ENCODE measurements at places on chromosomes 3 and 15. TPM values are rescaled to one million over a fixed set of nuclear protein-coding genes. Genes with fewer than 3 reads are reported as not detected.

DNA sequence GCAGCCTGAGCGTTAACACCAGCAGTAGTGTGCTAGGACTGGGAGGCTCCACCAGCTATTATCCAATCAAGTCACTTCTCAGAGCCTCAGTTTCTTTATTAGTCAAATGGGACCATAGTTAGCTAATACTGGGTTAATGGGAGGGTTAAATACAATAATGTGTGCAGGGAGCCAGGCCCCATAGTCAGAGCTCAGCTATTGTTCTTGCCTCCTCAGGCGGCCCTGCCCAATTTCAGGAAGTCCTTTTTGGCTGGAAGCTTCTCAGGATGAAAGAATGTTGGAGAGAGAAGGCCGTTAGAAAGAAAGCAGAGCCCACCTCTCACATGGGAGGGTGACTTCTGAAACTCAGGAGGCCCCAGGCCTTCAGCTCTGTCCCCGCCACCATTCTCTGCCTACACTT, 39.5 kb upstream of the SMAD6 start:
- no peak for DNase-seq

DNA sequence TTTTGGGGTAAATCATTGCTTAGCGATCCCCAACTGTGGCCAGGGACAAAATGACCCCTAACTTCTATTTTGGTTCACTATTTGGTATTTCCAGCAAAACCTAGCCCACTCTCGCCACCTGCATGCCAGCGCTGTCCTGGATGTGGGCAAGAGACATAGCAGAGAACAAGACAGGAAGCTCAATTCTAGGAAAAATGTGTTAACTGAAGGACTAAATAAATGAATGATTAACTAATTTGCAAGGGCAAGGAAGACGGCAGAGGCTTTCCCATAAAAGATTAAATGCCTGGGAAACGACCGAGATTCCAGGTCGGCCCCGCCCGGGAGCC, 408 bp downstream of the NICN1 start:
- no peak for DNase-seq

DNA sequence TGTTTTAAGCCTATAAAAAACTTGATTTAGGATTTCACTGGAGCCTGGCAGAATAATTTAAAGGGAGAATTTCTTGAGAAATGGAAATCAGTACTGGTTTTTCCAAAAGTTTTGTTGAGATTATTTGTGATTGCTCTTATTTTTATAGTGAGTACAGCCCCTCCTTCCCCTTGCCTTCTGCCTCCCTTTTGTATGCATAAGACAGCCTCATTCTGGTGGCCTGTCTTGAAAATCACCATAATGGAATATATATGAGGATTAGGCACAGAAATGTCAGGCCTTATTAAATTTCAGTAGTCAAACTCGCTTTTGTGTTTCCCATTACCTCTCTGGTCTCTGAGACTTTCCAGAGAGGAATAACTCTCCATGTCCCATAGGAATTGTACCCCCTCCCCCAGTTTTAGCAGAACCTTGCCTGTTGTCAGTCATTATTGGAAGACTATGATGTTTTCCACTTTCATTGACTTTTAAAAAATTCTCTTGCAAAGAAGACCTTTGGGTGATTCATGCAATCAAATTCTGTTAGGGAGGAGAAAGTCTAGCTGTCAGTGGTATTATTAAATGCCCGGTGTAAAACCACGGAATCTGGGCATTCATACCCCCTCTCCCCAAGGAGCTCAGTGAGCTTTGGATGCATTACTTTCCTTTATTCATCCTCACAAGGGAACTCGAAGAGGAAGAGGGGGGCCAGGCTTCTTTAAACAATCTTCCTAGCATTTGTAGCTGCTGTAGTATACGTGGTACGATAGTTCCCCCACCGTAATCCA, 171.6 kb upstream of the TSC22D2 start:
- no peak for DNase-seq

DNA sequence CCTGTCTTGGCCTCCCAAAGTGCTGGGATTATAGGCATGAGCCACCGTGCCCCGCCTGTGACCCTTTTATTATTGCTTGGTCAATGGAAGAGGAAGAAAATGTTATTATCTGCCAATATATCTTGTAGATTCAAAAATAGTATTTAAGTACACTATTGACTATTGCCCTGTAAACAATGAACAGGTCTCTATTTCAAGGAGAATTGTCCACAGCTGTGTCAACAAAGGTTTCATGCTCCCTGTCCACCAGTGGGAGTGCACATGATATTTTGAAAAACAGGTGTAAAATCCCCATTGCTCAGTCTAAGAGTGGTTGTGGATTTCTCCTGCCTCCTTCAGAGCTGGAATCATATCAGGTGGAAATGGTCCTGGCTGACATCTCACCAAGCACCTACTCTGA, 36.5 kb upstream of the IGF1R start:
- DNase-seq: no peak

- no peak for DNase-seq
These were observed 101.0 kb downstream of the OSBPL10 start for GRCh38 chr3:31880020-31880419.

- DNase-seq: peak; percentile 18
These were observed 427.0 kb upstream of the RBMS3 start for GRCh38 chr3:28853830-28854229.

DNA sequence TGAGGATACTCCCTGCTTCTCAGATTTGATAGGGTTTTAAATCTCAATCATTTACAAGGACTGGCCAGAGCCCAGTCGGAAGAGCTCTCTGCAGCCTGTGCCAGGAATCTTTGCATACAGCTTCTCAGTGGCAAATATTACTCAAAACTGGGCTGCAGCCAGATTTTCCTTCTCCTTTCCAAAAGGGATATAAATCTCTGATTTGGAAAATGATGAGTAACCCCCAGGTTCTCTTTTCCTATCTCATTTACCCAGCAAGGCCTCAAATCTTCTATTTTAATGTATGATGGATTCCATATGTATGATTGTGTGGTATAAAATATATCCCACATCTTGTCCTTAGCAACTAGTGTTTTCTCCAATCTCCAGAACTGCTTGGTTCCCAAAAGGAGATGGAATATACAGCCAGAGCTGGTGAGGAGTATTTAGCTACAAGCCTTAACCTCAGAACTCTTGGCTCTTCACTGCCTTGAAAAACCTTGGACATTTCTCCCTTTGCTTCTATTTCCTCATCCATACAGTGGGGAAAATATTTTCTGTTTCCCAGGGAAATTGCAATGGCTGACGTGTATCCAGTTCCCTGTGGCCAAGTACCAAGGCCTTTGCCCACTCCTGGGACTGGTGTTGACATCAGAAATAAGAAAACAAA, 114.4 kb downstream of the ATG7 start:
- DNase-seq: peak; percentile 94

DNA sequence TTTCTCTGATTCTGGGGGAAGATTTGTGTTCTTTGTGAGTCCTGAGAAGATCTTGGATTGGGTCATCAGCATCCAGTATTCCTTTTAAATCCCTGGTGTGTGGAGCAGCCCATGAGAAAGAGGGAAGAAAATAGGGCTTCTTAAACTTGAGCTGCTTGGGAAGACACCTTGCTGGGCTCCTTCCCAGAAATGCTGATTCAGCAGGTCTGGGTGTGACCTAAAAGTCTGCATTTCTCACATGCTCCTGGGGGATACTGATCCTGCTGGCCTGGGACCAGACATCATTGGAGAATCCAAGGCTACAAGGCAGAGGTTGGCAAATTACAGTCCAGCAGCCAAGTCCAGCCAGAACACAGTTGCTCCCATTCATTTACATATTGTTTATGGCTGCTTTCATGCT, 54.1 kb upstream of the CMTM7 start:
- no peak for DNase-seq

GRCh38 chr3:180180795-180181194, 144.1 kb upstream of the PEX5L start:
- DNase-seq: no peak

DNA sequence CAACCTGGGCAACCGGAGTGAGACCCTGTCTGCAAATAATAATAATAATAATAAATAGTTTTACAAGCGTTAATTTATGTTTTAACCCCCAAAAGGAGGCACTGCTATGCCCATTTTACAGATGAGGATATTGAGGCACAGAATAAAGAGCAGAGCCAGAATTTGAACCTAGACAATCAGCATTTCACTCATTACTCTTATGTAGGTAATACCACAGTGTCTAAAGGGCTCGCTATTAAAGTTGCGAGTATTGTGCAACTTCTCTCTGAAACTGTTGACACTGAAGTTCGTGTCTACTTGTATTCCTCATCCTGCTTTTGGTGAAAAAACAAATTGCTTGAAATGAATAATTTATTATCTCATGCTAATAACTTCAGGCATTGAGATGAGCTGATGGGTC, 2.8 kb downstream of the C2CD4A start:
- DNase-seq: no peak

DNA sequence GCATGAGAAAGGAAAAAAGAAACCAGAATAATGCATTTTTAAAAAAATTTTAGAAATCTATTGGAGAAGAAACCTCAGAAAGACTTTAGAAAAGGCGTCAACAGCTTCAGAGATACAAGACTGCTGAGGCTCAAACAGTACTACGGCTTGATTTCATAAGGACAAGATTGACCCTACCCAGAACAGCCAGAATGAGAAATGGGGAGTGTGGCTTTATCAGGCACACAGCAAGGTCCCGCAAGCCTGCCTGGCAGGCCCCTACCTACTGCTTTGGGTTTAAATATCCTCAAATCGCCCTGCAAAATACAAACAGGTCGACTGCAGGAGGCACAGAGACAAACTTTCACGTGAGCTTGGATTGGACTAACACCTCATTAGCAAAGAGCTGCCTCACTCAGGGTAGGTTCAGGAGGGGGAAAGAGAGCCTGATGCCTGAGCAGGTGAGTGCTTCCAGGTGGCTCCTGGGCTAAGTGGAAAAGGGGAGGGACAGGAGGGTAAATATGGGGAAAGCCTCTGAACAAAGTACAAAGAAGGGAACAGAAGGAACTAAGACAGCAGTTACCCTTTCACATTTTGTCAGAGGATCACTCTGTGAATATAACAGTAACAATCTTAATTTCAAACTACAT, 87.5 kb downstream of the RORA start:
- no peak for DNase-seq

DNA sequence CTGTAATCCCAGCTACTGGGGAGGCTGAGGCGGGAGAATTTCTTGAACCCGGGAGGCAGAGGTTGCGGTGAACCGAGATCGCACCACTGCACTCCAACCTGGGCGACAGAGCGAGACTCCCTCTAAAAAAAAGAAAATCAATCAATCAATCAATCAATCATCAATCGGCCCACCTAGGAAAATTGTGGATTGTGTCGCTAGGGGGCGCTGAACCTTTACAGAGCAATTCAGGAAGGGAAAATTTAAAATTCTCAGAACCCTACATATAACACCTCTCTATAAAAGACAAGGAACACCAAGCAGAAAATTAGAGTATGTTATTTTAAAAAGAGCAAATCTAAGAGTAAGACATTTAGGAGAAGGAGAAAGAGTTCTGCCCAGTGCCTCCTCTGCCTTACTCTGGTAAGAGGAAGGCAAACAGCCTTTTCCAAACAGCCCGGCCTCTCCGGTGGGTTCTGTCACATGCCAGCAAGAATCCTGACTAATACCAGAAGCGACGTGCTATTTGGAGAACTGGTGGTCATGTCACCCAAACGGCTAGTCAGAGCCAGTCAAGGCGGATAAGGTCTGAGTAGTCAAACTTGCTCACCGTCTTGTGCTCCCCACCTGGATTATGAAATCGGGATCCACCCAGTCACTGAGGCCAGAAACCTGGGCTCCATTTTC, 22.3 kb upstream of the SMCO1 start:
- DNase-seq: no peak

DNA sequence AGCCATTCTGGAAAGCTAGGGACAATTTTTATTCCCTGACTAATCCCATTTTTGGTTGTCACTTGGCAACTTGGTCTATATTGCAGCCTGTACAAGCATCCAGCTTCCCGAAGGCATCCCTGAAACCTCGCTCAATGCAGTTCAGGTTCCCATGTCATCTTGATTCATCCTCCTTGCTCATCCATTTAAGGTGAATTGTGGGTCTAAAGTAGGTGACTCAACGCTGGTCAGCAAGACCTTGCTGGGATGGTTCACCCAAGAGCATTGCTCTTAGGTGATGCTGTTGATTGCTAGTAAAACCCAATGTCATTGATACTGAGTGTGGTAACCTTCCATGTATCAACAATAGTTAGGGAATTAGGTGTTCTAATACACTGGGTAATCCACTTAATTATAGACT, 13.1 kb upstream of the RAB8B start:
- no peak for DNase-seq

DNA sequence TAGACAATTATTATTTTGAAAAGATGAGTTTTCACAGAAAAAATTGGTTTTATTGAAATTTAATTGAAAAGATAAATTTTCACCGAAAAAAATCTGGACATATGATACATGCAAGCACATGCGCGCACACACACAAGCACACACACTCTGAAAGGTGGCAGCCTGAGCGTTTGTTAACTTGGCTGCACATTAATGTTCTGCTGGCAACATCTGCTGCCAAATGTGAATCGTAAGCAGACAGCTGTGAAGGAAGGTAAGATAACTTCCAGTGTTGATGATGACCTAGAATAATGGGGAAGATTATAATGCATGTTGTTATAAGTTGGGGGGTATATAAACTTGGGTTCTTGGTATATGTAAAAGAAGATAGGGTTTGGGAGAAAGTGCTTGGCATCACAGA, 18.4 kb upstream of the CMTM7 start:
- DNase-seq: no peak

GRCh38 chr3:182325213-182325950, 467.9 kb upstream of the ATP11B start:
- peak; percentile 3 for DNase-seq

DNA sequence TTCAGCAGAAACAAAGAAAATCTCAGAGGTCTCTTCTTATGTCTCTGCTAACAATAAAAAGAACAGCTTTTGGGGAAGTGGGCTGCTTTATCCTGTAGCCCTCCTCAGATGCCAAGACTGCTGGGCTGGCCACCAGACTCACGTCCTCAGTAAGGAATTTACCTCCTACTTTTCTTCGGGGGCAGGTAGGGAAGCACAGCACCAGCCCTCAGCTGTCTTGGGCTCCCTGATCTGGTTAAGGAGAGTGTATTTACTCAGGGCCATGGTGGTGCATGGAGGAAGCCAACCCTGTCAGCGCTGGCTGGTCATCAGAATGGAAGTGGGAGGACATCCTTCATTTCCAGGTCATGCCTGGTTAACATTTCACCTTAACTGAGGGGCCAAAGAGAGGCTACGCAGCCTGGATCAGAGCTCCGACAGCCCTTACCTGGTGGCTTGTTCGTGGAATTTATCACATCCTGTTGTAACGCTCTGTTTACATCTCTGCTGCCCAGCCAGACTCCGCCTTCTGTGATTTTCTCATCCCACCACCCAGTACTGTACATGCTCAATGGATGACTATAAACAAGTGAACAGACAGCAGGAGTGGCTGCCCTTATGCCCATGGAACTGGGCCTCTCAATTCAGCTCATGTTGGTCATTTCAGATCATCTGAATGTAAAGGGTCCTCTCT, 108.3 kb downstream of the IGF2BP2 start:
- DNase-seq: no peak

- DNase-seq: no peak
These were observed 224.0 kb upstream of the RGMA start for GRCh38 chr15:93312891-93313486.

PLXNB1 gene
- total RNA-seq: 68.6 TPM

TTLL13 gene
- total RNA-seq: not detected

ADGRG7 gene
- 2.9 TPM for total RNA-seq

PLA2G4E gene
- total RNA-seq: 0.72 TPM

FOXB1 gene
- total RNA-seq: 1.2 TPM

CCDC66 gene
- 38.8 TPM for total RNA-seq

EPHA3 gene
- 5.5 TPM for total RNA-seq

BNC1 gene
- 6.3 TPM for total RNA-seq

LDHAL6B gene
- total RNA-seq: 3.6 TPM
